ENCODE measurements at places on chromosomes 13 and 19.

DNA sequence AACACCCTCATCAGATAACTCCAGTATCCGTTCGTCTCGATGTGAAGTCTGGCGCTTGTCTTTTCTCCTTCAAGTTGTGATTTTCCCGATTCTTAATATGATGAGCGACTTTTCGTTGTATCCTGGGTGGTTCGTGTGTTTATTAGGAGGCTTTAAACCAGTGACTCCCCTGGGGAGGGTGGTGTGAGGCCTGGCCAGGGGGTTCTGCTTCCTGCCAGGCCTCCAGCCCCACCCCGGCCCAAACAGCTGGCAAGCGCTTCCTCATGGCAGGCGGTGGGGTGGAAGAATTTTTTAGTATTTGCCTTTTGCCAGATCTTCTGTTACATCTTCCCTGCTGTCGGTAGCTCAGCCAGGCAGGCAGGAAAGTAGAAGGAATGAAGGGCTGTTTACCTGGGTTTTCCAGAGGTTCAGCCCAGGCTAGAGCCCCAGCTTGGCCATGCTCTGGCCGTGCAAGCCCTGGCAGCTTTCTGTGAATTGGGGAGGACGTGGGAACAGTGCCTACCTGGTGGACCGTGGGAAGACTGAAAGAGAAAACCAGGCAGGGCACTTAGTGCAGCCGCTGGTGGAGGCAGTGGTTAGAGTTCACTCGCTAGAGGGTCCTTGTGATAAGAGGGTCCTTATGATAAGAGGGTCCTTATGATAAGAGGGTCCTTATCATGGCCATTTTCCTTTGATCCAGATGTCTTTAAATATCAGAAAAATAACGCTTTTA, 37.7 kb upstream of the DCUN1D2 start:
- DNase-seq: no peak

GRCh38 chr13:111938741-111939665, 127.9 kb upstream of the SOX1 start:
- DNase-seq: no peak

DNA sequence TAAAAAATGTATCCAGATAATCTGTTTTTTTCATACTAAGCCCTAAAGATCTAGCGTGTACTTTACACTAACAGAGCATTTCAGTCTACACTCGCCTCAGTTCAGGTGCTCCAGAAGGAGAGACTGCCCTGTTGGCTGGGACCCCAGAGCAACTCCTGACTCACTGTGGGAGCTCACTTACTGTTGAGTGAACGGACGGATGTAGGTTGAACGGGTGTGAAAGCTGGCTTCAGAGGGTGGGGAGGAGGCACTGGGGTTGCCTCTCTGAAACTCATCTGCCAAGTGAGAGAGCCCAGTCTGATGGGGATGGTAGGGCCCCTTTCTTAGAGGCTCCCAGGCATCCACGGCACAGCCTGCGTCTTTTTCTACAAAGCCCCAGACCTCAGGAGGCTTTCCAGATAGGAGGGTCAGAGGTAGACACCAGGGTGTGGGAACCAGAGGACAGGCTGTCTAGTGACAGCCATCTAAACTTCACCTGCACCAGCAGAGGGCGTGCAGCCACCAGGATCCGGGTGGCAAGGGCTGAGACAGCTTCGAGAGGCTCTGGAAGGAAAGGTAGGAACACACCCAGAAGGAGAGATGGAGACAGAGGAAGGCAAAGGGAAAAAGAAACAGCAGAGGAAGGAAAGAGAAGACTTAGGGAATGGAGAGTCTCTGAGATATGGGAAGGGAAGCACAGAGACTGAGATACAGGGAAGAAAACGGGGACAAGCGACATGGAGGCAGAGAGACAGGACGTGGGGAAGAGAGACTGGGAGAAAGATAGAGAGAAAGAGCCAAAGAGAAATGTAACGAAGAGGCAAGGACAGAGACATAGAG, 3.7 kb downstream of the KASH5 start:
- peak; percentile 76 for DNase-seq

DNA sequence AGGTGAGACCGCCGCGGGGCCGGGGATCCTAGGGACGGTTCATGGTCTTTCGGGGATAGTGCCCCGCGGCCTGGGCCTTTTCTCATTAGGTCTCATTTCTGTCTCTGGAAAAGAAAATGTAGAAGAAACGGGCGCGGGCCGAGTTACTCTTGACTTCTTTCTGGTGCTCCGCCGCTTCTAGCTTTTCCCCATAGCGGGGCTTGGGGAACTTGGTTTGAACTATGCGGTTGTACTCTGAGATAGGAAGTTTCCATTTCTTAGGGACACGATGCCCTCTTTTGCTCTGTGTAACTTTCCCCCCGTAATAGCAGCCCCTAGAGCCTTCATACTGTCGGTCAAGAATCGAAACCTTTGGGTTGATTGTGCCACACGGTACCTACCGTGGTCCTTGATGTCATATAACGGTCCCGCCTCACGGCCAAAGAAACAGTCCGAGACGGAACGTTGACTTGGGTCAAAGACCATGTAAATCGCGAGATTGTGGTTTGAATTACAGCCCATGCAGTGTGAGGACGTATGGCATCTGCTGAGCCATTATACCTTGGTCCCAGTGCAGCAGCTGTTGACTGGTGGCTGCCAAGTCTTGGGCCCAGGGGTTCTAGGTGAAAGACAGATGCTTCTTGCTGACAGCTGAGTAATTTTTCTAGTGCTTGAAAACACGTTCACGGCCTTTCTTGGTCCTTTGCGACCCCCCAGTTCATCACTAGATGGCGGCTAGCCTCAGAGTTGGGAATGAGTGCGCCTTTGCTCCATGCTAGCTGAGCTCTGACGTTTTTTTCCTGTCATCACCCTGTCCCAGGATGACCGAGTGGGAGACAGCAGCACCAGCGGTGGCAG, 487 bp downstream of the RPS5 start:
- DNase-seq: no peak

DNA sequence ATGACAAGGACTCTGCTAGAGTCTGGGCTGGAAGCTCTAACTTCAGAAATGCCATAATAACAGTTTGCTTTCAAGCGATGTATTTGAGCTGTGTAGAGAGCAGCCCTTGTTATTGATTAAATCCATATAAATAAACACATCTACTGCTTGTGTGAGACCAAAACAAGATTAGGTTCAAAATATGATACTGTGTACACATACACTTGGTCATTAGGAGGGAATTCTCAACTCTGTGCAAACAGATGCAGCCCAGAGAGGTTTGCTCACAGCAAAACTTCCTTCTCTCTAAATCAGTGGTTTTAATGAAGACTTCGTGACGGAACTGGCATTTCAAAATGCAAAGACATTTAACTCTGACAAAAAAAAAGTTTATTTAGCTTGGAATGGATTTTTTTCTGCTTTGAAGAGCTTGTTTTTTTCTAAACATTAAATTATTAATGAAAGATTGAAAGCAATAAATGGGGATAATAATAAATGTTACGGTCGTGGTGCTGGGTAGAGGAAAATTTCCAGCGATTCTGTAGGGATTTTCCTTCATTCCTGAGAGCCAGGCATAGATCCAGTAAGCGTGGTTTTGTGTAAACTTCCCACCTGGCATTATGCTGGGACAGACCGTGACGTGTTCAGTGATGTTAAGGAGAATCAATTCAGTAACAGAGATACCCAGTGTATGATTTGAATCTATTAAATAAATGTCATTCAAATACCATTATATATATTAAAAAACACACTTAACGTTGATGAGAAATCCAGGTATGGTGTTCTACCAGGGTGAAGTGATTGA, 213.7 kb downstream of the TEX29 start:
- no peak for DNase-seq

- no peak for DNase-seq
Observed at GRCh38 chr13:67763384-67763783, 533.2 kb upstream of the PCDH9 start.

DNA sequence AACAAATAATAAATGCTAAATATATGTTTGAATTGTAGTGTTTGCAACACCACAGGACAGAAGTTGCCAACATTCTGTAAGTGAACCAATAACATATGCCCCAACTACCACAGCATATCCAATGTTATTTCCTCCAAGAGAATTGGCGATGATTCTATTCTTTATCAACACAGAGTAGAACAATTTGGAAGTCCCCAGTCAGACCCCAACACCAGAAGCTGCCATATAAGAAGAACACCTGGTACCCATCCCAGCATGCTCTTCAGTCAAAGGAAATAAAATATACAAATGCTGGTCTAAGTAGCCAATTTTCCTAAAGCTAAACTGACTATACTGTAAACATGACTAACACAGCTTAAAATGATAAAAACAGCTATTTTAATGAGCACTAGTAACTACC, 145.7 kb downstream of the KLF12 start:
- no peak for DNase-seq

- no peak for DNase-seq
Observed at GRCh38 chr13:27151798-27152599, 19.6 kb downstream of the USP12 start.

DNA sequence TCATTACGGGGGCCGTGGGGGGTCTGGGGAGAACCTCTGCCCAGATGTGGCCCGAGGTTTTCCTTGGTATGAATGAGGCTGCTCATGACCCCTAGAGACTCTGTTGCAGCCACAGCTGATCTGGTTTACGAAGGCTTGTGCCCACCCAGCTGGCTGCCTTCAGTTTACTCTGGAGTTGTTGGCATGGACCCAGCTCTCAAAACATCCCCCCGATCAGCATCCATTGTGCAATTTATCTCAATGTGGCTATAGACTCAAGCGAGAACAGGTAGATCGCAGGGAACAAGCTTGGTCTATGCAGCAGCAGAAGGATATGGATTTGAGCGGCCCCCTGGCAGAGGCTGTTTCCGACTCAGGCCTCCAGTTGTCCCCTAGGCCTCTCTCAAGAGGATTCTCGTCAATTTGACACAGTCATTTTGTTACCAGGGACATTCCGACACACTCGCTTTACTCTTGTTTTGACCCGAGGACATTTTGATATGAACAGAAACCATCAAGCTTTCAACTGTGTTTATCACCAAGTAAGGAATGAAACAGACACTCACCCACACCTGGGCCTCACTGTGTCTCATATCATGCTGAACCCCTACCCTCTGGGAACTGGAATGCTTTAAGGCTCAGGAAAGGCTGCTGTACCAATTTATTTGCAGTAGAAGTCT, 161.5 kb downstream of the KATNAL1 start:
- DNase-seq: no peak

- no peak for DNase-seq
Observed at GRCh38 chr19:55495646-55496349, 7.6 kb downstream of the SSC5D start.

DNA sequence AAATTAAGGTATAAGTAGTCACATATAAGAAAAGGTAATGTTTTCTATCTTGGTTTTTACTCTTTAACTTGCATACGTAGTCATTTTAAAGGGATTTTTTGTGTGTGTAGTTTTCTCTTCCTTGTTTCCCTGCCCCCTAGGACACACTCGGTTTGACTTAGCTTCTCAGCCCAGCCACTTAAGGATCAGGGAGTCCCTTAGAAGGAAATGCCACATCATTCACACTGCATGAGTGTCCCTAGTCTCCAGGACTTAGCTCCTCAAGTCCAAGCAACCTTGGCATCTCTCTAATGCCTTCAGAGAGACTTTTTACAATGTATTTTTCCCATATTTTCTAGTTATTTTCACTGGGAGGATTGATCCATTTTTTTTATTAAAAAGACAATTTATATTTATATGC, 1407.7 kb downstream of the EFNB2 start:
- no peak for DNase-seq

DNA sequence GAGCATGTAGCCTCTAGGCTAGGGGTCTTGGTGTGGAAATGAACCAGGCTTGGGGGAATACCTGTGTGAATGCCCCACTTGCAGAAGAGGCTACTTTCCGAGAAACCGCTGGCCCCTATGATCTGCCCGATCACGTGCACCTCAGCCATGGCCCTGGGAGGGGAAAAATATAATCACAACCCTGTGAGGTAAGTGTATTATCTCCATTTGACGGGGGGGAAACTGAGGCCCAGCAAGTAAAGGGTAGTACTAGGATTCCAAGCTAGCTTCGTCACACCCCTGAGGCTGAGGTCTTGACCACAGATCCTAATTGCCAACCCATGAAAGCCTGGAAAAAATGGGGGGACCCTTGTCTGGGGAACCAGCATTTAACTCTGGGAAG, 587 bp downstream of the B9D2 start:
- DNase-seq: no peak

DNA sequence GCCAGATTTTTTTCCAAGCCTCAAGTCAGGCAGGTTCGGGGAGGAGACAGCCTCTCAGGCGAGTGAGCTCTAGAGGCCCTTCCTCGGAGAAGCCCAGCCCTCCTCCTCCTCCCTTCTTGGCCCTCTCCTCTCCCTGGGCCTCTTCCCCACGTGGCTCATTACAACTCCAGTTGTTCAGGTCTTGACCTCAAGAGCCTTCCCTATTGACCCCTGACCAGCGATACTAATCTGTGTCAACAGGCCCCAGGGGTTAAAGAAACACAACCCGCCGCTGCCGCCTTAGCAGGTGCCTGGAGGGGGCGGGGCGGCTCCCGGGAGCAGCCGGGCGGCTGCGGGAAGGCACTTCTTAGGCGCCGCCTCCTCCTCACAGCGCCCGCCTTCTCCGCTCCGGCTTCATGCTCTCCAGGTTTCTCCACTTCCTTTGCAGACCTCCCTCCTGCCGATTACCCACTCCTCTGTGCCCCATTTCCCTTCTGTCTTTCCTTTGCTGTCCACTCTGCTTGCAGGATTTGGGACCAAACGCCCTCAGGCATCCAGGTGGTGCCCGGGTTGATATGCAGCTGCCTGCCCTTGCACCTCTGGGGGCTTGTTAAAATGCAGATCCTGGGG, 51.0 kb downstream of the LYL1 start:
- DNase-seq: peak; percentile 68

- DNase-seq: no peak
Observed at GRCh38 chr13:29527916-29528315, 67.6 kb downstream of the SLC7A1 start.

GRCh38 chr13:97548711-97549110, 114.7 kb downstream of the RAP2A start:
- no peak for DNase-seq

DNA sequence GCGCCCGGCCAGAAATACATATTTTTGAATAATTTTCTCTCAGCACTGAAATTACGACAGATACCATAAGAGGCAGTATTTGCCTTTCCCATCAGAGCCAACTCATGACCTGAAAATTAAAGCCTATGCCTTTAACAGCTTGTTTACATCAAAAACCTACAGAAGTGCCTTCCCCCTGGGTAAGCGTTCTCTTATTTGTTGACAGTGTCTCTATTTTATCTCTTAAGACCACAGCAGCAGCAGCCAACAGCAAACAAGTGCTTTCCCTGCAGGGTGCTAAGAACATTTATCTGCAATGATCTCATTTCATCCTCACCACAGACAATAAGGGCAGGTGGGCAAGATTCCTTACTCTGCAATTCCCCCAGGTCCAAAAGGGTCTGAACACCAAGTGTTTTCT, 6.0 kb downstream of the AKAP8L start:
- DNase-seq: no peak

DNA sequence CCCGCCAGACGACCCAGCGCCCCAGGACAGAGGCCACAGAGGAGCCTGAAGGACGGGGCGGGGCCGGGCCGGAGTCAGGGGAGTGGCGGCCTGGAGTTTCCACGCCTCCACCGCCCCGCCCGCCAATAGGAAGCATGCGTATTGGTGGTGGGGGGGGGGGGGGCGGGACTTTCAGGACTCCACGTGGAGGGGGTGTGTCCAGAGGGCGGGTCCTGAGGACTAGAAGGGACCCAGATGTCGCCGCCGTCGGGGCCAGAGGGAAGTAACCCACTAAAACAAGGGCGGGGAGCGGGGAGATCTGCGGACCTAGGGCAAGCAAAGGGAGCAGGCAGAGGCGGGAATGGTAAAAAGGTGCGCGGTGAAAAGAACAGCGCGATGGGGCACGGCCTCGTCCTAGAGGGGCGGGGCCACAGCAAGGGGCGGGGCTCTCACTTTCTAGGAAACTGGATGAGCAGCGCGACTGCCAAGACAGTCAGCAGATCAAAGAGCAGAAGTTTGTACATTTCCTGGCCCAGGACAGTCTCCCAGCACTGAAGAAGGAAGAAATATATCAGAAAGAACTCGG, 2.8 kb upstream of the LENG1 start:
- peak; percentile 90 for DNase-seq

All from mucosa of gallbladder (tissue), 1 donor.